ENCODE measurements at places on chromosomes 4 and X.

- H3K4me1 ChIP-seq = no peaks in the 10 kb centered on the region
- no peak overlapping the region for H3K27ac ChIP-seq
- no peak overlapping the region for H3K4me3 ChIP-seq
- H3K36me3 ChIP-seq = no peaks in the 10 kb centered on the region
- DNase-seq = no peak
- H3K27me3 ChIP-seq = no peaks in the 10 kb centered on the region
Observed at GRCh38 chrX:106588801-106589200, 23.0 kb upstream of the RADX start.

- no peak for DNase-seq
- no peaks in the 10 kb centered on the region for H3K36me3 ChIP-seq
- H3K4me1 ChIP-seq = no peaks in the 10 kb centered on the region
- H3K4me3 ChIP-seq = no peak overlapping the region
- no peaks in the 10 kb centered on the region for H3K27me3 ChIP-seq
- H3K27ac ChIP-seq = no peak overlapping the region
Observed at GRCh38 chrX:73468376-73468775, 21.5 kb downstream of the CDX4 start.

- no peaks in the 10 kb centered on the region for H3K36me3 ChIP-seq
- no peaks in the 10 kb centered on the region for H3K27me3 ChIP-seq
- H3K4me1 ChIP-seq = no peaks in the 10 kb centered on the region
- no peak overlapping the region for H3K27ac ChIP-seq
- H3K4me3 ChIP-seq = no peak overlapping the region
- DNase-seq = no peak
Observed at GRCh38 chr4:166816890-166817289, 417.4 kb downstream of the SPOCK3 start.

DNA sequence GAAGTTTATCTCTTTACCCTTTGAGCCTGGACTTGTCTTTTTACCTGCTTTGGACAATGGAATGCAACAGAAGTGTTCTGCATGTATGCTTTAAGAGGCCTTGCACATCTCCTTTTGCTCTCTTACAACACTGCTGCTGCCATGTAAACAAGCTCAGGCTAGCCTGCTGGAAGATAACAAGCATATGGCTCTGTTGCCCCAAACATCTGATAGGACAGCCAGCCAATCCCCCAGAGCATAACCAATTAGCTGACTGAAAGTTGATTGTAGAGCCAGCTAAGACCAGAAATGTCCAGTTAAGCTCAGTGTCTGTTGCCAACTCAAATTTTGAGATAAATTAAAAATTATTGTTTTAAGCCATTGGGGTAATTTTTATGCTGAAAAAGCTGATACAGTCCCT lies 510.6 kb upstream of the CNKSR2 start:
- no peak overlapping the region for H3K27ac ChIP-seq
- no peak for DNase-seq
- no peak overlapping the region for H3K4me3 ChIP-seq
- H3K36me3 ChIP-seq = no peaks in the 10 kb centered on the region
- H3K4me1 ChIP-seq = no peaks in the 10 kb centered on the region

DNA sequence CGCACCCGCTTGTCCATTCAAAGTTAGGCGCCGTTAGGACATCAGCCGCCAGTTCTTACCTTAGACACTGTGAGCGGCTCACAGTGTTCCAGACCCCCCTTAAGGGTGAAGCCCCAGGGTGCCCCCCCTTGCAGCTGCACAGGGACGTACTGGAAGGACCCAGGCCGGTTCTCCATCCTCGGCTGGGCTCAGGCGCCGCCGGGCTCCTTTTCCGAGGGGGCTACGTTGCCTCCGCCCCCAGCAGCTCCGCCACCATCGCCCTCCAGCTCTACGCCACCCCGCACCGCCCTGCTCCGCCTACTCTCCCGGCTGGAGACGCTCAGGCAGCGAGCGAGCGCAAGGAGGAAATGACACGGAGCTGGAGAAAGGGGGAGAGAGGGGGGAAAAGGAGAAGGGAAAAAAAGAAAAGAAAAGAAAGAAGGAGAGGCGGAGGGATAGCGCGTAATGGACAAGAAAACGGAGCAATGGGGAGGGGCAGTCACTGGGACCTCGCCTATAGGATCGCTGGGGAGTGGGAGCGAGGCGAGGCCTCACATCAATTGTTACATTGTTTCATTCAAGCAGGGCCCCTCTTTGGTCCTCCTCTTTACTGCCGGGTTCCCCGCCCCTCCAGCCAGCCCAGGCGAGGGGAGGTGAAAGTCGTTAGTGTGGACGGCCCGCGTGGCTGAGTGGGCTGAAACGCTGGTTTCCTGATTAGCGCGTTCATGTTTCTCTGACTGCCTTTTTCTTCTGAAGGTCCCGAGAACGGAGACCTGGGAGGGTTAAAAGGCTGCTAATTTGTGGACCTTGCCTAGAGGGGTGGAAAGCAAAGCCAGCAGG lies at the start of gene SHROOM4:
Gene SHROOM4, minus strand, starts transcription at position 352 of the 819 bp plus-strand sequence. Its CDS starts 176 bp downstream, at position 176.
- H3K36me3 ChIP-seq = no peaks in the 10 kb centered on the region
- H3K4me1 ChIP-seq = no peaks in the 10 kb centered on the region
- DNase-seq = no peak
- H3K27ac ChIP-seq = no peak within 1 kb of the TSS

DNA sequence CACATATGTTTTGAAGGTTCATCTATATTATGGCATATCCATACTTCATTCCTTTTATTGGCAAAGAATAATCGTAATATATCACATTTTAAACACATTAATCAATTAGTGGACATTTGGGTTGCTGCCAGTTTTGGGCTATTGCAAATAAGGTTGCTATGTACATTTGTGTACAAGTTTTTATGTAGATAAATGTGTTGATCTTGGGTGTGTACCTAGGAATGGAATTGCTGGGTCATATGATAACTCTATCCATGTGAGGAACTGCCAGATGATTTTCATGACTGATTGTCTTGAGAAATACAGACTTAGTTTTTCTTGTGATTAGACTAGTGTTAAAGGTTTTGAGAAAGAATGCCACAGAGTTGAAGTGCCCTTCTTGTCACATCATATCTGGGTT lies 99.2 kb upstream of the RAB40AL start:
- H3K27ac ChIP-seq = no peak overlapping the region
- H3K27me3 ChIP-seq = no peaks in the 10 kb centered on the region
- no peaks in the 10 kb centered on the region for H3K36me3 ChIP-seq
- no peak overlapping the region for H3K4me3 ChIP-seq
- peak; percentile 10 for DNase-seq
- H3K4me1 ChIP-seq = peaks cover 20% of the 10 kb centered on the region

DNA sequence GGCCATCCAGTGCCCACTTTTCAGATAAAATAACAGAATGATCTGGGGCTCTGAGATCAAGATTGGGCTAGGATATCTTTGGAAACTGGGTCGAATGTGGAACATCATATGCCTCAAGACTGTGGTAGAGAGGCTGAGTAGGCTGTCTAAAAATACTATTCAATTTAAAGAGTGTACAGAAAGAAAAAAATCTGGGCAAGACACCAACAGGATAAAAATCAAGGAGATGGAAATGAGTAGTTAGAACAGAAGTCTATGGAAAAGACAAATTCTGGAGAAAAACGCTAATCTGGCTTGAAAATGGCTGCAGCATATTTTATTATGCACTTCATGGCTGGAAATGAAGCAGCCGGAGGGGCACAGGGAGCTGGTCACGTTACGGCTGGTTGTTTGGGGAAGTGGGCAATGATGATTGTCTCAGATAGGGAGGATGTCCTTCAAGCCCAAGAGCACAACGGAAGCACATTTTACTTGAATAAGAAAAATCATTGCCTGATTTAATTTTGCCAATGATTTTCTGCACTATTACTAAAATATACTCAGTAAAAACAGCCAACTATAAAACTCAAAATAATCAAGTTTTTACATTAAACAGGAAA lies 27.1 kb upstream of the MAPK10 start:
- no peak overlapping the region for H3K4me3 ChIP-seq
- no peaks in the 10 kb centered on the region for H3K4me1 ChIP-seq

DNA sequence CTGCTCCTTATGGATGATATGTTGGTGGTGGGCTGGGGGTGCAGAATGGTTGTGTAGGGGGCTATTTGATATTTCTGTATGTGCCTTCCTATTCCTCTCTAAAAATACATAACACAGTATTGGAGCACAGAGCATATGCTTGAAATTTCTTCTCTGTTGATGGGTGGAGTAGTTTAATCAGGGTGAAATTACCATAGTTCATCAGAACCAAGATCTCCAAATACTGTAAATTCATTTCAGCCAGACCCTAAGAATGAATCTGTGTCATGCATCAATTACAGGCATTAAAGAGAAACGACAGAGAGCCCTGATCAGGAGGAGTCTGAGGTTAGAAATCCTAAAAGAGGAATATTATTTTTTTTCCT lies 25.1 kb upstream of the CCDC149 start:
- peaks cover 9% of the 10 kb centered on the region for H3K36me3 ChIP-seq
- H3K4me1 ChIP-seq = peaks cover 11% of the 10 kb centered on the region
- H3K27ac ChIP-seq = no peak overlapping the region
- H3K27me3 ChIP-seq = peaks cover 19% of the 10 kb centered on the region

GRCh38 chrX:15441464-15441863 lies 51.7 kb downstream of the PIR start:
- H3K4me3 ChIP-seq = no peak overlapping the region
- no peaks in the 10 kb centered on the region for H3K4me1 ChIP-seq
- H3K27ac ChIP-seq = no peak overlapping the region
- H3K36me3 ChIP-seq = no peaks in the 10 kb centered on the region
- DNase-seq = no peak

DNA sequence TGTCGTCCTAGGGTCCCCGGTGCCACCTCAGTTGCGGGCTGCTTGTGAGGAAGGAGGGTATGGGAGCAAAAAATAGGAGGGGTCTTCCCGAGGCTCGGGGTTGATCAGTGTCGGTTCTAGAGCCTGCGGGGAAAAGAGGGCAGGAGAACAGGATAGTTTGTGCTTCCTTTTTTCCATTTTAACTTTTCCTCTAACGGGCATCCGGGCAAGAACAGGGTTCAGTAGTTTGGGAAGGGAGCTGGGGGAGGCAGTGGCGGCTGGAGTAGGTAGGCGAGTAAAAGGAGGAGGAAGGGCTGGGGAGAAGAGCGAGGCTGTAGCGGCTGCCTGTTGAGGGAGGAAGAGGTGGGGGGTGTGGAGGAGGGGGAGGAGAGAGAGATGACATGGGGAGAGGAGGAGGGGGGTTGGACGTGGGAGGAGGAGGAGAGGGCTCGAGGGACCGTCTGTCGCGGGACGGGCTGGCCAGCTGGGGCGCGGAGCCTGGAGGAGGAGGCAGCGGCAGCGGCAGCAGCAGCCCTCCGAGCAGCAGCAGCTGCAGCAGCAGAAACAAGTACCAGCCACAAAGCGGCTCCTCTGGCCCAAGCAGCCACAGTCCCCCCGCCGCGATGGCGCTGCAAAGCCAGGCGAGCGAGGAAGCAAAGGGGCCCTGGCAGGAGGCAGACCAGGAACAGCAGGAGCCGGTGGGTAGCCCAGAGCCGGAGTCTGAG lies at the start of gene SLC16A2:
Gene SLC16A2, plus strand, starts transcription at position 458 of the 704 bp plus-strand sequence. Its CDS starts 145 bp downstream, at position 603.
- peak within 1 kb of the TSS; percentile 88 for H3K27ac ChIP-seq
- DNase-seq = peak; percentile 74
- H3K4me1 ChIP-seq = peaks cover 17% of the 10 kb centered on the region
- peak within 1 kb of the TSS; percentile 94 for H3K4me3 ChIP-seq
- H3K36me3 ChIP-seq = no peaks in the 10 kb centered on the region
- H3K27me3 ChIP-seq = no peaks in the 10 kb centered on the region

DNA sequence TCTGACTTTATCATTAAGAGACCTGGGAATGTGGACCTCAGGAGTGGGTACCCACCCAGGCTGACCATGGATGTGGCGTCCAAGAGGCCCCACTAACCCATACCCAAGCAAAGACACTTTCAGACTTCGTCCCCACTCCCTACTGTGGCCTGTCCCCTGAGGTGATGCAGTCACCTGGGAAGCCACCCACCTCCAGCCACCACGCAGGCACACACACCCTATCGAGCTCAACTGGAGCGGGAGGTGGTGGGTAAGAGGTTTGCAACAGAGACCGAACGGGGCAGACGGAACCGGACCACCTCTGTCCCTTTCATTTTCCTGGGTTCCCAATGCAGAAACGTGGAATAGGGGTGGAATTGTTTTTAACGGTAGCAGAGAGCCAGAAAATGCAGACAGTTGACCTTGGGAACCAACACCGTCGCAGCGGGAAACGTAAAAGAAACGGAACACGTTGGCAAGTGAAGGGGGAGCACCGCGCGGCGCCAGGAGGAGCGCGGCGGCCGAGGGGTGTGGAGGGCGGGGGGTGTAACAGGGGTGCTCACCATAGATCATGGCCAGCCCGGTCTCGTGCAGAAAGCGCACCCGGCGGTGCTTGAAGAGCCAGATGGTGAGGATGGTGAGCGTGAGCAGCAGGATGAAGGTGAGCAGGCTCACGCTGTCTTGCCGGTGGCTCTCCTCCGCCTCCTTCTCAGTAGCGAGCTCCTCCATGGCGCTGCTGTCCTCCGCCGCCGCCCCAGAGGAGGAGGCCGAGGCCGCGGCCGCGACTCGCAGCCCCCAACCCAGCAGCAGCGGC lies 559 bp downstream of the SLC9A7 start:
- no peaks in the 10 kb centered on the region for H3K27me3 ChIP-seq
- peaks cover 42% of the 10 kb centered on the region for H3K4me1 ChIP-seq
- peaks cover 4% of the 10 kb centered on the region for H3K36me3 ChIP-seq
- peak overlapping the region; percentile 59 for H3K27ac ChIP-seq
- no peak for DNase-seq

DNA sequence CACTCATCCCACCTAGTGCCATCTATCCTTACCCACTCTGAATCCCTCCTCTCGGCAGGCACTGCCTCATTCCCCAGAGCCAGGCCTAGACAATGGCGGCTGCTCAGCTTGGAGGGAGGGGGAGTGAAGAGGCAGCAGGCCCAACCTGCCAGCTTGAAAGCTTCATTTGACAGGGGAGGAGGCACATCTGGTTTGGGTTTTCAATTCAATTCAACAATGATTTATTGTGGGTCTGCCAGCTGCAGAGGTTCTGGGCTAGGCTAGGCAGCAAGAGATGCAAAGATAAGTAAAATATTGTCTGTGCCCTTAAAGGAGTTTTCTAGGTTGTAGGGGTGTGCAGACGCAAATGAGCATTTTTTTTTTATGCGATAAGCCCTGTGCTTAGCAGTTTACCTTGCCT lies 58.5 kb downstream of the RTL9 start:
- H3K4me3 ChIP-seq = no peak overlapping the region
- H3K4me1 ChIP-seq = peaks cover 78% of the 10 kb centered on the region
- no peaks in the 10 kb centered on the region for H3K36me3 ChIP-seq
